H1 (cell line): ENCODE measurements at places on chromosomes 16 and 17. TPM values are rescaled to one million over a fixed set of nuclear protein-coding genes. Genes with fewer than 3 reads are reported as not detected.
A peak's percentile ranks its signal among the peaks of the same experiment; 100 is the strongest.

- H3K4me3 ChIP-seq, result no peak overlapping the region
- H3K27me3 ChIP-seq, result no peaks in the 10 kb centered on the region
- no peak for DNase-seq
- H3K4me1 ChIP-seq, result peaks cover 7% of the 10 kb centered on the region
- H3K36me3 ChIP-seq, result no peaks in the 10 kb centered on the region
- H3K27ac ChIP-seq, result peak overlapping the region; percentile 83
Observed at GRCh38 chr16:10504404-10504885, 76.0 kb downstream of the EMP2 start.

Gene EFNB3
- total RNA-seq, result 15.0 and 16.0 TPM in 2 replicates

Gene GIT1
- 60.6 and 62.4 TPM in 2 replicates for total RNA-seq

Gene MARVELD3
- total RNA-seq, result 34.8 TPM in 2 replicates

Gene ITGAL
- not detected in 2 replicates for total RNA-seq
